Stimulated activated CD8-positive, alpha-beta memory T cell treated with anti-CD3 and anti-CD28 coated beads, Interleukin-15, amount 100 ng/mL, for 1 hour (primary cell): ENCODE measurements at places on chromosomes 12 and 14.

DNA sequence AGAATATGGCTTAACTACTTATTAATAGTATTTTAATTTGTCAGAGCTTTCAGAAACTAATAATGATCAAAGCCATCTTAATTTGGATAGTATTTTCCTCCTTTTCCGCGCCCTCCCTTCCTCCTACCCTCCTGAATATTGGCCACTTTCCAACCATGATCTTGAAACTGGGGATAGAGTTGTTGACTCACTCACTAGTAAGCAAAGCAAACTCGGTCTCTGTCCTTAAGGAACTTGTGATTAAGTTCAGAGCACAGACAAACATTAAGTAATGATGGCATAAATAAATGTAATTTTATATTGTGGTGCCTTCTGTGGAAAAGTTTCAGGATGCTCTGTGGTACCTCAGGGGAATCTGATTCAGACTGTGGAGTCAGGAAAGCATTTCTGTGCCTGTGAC lies 75.7 kb downstream of the LRRK2 start:
- no peak for DNase-seq

GRCh38 chr12:102993537-102993936 lies 36.1 kb downstream of the ASCL1 start:
- DNase-seq, result no peak

DNA sequence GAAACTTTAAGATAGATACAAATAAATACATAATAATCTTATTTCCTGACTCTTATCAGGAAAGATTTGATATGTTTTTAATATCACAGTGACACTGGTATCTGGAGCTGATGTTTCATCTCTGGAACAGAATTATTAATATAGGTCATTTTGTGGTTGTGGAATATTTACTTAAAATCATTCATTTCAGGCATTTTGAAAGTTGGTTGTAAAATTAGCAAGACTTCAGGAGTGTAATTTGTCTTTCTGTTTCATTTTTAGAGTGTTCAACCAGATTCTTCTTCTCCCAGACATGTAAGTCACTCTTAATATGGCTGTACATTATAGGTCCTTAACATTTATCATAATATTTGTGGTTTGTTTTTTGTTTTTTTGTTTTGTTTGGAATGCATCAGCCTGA lies 115.7 kb downstream of the PCNX1 start:
- no peak for DNase-seq

DNA sequence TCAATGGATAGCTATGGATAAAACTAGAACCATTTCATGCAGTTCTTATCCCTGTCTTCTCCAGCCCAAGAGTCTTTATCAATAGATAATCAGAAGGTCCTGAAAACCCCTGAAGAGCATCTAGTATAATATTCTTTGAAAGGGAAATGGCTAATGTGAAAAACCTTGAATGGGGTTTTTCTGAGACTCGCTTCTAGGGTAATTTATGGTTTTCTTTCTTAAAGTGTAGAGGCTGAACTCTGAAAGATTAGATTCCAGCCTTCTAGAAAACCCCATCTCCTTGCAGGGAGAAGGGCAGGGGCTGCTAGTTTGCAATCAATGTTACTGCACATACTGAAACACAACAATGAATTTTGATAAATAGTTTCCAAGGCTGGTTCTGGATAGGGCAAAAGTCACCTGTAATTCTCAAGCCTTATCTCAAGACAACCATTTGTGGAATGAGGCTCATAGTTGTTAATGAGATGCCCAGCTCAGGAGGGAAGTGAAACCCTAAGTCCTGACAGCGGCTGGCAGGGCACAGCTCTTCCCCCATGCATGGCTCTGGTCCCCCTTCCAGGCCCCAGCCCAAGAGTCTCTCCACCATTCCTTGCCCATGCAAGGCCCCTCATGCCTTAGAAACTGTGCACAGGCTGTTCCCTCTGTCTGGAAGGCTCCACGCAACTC lies 33.7 kb upstream of the PYGL start:
- no peak for DNase-seq

DNA sequence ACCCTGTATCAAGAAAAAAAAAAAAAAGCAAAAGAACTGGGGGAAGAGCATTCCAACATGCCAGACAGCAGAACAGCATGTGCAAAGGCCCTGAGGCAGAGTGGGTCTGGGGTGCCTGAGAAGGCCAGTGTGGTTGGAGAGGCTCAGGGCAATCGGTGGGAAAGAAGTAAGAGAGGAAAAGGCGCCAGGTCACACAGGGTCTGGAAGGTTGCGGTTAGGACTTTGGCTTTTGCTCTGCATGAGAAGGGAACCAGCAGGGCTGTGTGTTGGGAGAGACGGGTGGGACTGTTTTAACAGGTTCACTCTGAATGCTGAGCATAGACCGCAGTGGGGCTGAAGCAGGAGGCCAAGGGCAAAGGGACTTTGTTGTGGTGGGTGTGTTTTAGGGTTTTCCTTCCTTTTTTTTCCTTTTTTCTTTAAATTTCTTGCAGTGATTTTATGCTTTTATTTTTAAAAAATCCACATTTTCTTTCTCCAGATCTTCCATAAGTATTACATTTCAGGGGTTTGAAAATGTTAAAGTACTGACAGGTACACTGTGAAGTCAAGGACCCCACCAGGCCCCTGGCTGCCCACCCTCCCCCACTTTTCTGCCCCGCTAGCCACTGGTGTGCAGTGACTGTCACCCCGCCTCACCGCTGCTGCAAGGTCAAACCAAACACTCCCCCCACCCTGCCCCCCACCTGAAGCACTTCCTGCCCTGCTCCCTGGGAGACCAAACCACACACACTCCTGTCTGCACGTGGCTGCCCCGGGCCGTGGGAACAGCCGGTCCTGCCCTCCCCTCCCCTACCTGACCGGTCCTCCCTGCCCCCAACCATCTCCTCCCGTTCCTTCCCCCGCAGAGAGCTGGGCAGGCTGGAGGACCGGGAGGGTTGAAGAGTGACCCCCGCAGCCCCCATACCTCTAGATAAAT lies 30.0 kb downstream of the DTX1 start:
- no peak for DNase-seq

DNA sequence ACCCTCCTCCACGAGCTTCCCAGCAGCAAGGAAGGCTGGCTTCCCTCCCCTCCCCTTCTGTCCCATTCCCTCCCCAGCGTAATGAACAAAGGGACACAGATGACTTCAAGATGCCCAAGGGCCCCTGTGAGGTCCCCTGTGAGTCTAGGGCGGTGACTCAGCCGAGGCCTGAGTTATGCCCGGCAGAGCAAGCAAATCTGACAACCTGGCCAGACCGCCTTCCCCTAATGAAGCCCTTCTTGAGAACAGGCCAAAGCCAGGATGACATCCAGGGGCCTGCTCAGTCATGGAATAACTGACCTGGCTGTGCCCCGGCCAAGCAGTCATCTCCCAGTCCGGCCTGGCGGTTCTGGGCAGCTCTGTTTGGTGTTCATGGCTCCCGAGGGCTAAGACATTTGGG lies 89.2 kb downstream of the DICER1 start:
- DNase-seq, result no peak

DNA sequence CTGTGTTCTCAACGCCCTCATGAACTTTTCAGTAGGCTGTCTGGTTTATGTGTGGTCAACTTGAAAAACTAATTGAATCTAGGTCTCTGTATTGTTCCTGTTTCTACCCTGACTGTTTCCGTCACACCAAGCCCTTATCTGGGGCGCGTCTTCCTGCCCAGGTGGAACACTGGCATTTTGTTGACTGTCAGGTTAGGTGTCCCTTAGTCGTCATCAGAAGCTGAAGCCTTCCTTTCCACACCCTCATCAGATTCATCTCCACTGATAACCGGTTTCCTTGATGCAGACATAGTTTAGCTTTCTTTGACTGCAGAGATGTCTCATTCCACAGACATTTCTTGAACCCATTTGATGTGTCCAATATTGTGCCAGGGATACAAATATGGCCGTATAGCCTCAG lies 96.5 kb downstream of the DUSP16 start:
- DNase-seq, result no peak

DNA sequence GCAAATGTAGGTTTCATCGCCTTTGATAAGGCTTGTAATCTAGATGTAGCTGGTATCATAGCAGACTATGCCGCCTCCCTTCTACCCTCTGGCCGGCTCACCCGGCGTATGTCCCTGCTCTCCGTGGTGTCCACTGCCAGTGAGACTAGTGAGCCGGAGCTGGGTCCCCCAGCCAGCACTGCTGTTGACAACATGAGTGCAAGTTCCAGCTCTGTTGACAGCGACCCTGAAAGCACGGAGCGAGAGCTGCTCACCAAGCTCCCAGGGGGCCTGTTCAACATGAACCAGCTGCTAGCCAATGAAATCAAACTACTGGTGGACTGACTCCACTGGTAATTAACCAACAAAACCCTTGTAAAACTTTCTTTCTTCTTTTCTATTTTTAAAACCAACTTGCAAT lies 49.0 kb upstream of the A2ML1 start:
- DNase-seq, result no peak

- no peak for DNase-seq
Observed at GRCh38 chr12:113260636-113261300, 39.5 kb downstream of the TPCN1 start.

GRCh38 chr14:91806716-91807115 lies 60.6 kb downstream of the TC2N start:
- no peak for DNase-seq

DNA sequence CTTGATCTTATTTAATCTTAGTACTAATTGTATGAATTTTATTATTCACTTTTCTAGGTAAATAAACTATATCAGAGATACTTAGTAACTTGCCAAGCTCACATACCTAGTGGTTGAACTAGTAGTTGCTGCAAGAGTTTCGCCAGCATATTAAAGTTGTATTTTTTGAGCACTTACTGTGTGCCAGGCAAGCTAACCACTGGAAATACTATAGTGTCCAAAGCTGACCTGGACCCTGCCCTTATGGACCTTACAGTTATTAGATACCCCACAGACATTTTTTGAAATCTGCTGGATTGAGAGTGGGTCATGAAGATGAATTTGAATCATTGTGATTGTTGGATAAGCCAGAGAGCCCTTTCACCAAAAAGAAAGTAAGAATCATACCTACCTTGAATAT lies 125.0 kb downstream of the RAD51B start:
- no peak for DNase-seq

GRCh38 chr12:128687851-128688250 lies 135.9 kb downstream of the SLC15A4 start:
- DNase-seq, result no peak

DNA sequence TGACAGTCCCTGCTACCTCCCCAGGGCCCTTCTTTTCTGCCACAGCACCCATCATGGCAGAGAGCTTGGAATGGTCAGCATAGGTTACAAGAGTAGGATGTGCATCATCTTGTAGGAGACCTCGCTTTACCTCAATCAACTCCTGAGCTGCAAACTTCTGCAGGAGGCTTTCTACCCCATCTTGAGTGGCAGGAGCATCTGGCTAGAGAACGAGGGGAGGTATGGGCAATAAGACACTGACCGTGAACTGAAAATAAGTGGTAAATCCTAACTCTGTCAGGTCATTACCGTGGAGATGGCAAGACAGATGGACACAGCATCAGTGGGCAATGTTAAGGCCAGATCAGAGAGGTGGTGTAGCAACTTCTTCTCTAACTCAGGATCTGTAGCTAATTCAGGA lies 7.8 kb downstream of the METTL3 start:
- no peak for DNase-seq

- no peak for DNase-seq
Observed at GRCh38 chr12:128008341-128008740, 258.6 kb upstream of the TMEM132C start.

DNA sequence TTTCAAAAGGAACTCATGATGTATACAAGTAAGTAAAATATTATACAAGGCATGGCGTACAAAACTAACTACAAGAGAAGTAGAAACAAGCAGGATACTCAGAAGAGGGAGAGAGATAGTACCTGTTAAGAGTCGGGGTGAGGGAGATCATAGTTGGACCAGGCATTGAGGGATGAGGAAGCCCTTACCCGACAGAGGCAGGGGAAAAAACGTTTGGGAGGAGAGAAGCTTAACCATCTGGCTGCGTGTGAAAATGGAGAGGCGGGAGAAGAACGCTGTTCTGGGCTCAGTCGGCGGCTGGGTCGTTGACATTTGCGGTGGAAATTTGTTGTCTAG lies 575 bp upstream of the FMNL3 start:
- DNase-seq, result no peak

DNA sequence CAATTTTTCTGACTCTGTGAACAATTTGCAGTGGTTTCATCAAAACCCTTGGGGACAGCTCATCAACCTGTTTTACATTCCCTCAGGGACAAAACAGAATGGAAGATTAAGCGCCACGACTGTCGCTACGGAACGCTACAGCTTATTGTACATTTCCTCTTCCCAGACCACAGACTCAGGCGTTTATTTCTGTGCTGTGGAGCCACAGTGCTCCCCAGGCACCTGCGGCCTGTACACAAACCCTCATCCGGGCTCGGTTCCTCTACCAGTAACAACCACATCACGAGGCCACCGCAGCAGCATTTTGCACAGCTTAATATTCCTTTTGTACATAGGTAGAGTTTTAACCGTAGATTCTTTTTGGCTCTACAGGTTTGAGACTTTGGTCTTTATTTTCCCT lies 397.4 kb upstream of the OR4E1 start:
- no peak for DNase-seq

DNA sequence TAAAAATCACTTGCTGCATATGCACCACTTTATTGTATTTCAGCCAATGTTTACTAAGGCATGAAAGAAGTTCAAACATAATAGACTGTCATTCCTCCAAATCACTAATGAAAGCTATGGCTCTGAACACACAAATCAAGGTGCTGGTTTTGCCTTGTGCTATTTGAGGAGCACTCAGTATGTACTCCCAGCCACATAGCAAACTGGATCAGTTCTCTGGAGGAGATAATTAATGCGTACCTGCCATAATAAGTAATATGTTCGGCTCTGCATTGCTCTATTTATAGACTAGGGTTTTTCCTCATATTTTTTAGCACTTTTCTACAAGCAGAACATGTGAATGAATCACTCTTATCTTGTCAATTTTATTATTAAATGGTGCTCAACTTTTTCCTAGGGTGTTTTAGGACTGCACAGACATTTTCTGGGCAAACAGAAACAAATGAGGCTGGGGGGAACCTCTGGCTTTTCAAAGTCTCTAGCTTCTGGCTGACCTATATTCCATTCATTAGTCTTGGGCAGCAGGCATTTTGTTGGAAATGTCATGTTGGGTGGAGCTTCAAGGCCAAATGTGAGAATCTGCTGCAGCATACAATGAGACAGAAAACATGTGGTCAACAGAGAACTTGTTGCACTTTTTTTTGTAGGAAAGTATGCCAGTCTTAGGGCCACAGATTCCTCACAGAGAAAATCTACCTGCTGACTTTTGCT lies 88.4 kb downstream of the GRIP1 start:
- DNase-seq, result no peak

DNA sequence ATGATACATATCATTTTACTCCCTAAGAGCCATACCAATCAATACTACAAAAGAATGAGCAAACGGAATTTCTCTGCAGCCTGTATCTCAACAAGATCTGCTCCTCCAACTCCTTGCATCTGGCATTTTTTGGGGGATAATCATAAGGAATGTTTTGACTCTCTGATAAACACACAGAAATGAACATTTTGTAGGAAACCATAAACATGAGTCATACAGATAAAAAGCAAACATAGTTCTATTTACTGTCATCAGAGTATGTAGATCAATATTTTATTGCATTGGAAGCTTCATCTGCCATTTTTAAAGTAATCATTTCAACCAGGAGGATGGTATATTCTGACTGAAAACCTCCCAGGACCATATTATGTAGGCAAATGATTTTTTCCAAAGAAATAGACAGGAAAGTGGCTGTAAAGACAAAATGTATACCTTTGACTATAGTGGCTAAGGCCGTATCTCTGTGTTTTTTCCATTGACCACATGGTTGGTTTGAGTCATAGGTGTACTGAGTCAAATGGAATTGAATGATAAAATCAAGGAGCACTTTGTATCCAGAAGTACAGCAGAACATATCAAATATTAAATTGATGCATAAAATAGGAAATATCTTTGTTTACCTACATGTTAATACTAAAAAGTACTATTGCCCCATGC lies 32.4 kb upstream of the CD69 start:
- no peak for DNase-seq
